ENCODE measurements at places on chromosomes 13 and 19.

GRCh38 chr13:30240608-30241007, 66.7 kb downstream of the KATNAL1 start:
- no peak for DNase-seq

GRCh38 chr13:41465241-41465847, 8.0 kb downstream of the RGCC start:
- peak; percentile 82 for DNase-seq

GRCh38 chr13:101594936-101595335, 142.5 kb downstream of the ITGBL1 start:
- no peak for DNase-seq

GRCh38 chr13:29170436-29171082, 350.4 kb downstream of the MTUS2 start:
- no peak for DNase-seq

- no peak for DNase-seq
Measured at GRCh38 chr13:33723365-33723764, 94.6 kb upstream of the RFC3 start.

DNA sequence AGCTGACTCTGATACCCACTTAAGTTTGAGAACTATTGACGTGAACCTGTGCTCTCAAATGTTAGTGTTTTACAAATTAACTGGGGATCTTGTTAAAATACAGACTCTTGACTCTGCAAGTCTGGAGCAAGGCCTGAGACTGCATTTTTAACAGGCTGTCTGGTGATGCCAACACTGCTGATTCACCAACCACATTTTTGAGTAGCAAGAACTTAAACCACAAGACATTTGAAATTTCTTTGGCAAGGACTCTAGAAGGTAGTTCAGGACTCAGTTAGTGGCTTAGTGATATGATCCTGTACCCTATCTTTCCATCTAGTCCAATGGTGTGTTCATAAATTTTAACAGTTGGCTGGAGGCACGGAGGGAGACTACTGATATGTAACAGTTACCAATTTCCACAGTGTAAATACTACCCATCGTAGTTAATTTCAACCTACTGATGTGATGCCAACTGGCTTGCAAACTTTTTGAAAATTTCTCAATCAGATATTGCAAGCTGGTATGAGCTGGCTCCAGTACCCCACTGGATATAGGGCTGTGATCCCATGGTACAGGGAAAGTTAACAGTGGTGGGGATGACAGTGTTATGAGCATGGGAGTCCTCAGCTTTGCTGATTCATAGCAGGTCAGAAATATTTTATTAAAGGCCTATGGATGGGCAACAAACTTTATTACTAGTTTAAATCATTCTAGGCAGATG, 255.1 kb downstream of the TBC1D4 start:
- DNase-seq, result peak; percentile 99

DNA sequence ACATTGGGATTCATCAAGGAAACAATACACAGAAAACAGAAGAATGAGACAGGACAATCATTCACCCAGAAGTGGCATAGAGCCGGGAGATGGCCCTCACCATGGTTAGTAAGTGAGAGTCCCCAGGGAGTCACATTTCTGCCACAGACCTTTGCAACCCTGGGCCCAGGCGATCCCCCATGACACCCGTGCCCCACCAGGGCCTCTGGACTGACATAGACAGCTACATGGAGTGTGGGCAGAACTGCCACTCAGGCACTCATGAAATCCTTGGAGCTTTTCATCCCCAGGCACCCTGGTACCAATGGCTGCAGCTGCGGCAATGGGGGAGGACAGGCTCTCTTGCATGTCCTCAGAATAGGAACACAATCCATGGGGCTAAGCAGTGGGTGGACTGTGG, 174.5 kb upstream of the TRPC4 start:
- no peak for DNase-seq

DNA sequence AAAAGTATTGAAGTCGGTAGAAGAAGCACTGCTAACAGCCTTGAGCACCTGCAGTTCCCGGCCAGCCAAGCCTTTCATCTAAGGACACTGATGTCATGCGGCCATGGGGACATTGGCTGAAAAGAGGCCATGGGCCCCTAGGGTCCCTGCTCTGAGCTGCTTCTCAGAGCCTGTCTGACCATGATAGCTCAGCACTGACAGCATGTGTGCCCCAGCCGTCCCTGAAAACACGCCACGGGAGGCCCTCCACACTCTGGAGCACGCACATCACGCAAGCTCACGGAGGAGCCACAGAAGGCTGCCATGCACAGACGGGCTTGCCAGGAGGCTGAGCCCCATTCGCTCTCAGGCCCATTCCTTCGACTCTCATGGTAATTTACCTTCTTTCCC, 51.8 kb downstream of the MLLT1 start:
- DNase-seq, result no peak

- DNase-seq, result no peak
Measured at GRCh38 chr19:46626446-46626845, 1.6 kb upstream of the PTGIR start.

DNA sequence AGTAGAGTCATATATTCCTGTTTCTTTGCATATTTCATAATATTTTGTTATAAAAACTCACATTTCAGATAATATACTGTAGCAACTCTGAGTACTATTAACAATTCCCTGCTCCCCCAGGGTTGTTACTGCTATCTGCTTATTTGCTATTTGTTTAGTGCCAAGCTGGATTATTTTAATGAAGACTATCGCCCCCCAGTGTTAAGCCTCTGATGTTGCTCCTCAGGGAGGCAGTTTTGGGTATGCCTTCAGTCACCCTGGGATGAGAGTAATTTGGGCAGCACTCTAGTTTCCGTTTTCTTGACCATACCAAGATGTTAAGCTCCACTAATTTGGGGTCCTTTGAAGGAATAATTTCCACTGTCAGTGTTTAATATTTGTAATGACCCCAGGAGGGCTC, 46.0 kb downstream of the MICU2 start:
- no peak for DNase-seq

DNA sequence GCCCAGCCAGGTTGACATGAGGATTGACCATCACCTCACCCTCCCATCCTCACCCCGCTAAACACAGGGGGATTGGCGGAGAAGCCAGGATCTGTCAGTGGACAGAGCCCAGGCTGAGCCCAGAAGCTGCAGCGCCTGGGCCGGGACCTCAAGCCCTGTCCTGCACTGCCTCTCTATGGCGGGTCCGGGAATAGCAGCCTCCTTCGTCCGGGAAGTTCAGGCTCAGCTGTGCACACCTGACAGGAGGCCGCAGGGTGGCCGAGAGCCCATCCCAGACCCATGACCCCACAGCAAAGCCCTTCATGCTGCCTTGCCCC, 67.8 kb downstream of the SPACA7 start:
- DNase-seq, result peak; percentile 2

DNA sequence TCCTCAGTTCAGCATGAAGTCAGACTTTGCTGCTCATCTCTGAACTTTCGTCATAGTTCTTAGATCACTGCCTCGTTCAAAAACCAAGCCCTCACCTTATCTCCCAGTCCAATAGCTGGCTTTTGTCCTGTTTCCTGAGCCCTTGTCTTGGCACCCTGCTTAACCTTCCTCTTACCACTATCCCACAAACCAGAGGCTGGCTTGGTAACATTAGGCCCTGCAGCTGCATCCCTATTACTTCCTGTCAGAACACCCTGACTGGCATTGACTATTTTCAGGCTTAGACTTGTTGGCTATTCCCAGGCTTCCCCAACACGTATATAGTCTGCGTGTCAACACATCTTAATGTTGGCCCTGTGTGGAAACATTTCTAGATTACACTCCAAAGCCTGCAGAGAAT, 172.4 kb downstream of the VWA8 start:
- no peak for DNase-seq

- DNase-seq, result no peak
Measured at GRCh38 chr19:16193466-16193865, 4.2 kb upstream of the AP1M1 start.

GRCh38 chr13:39665763-39666162, 10.3 kb downstream of the COG6 start:
- no peak for DNase-seq
